ENCODE measurements at places on chromosomes 12 and 14. TPM values are rescaled to one million over a fixed set of nuclear protein-coding genes. Genes with fewer than 3 reads are reported as not detected.

The L3HYPDH gene
- 7.9 TPM for total RNA-seq

The TMEM132D gene
- total RNA-seq, result not detected

The TDRD9 gene
- 0.19 TPM for total RNA-seq

The SCN8A gene
- 0.64 TPM for total RNA-seq

The LALBA gene
- total RNA-seq, result not detected

The TCL1B gene
- not detected for total RNA-seq

The KRT82 gene
- not detected for total RNA-seq

The KCNH3 gene
- total RNA-seq, result 1.3 TPM

The GPR132 gene
- 34.2 TPM for total RNA-seq

The SEL1L gene
- 49.0 TPM for total RNA-seq

The FGF23 gene
- total RNA-seq, result not detected

The FAM181A gene
- not detected for total RNA-seq

The LUM gene
- total RNA-seq, result not detected

The MYF6 gene
- total RNA-seq, result not detected

The GPR65 gene
- 13.4 TPM for total RNA-seq

The LRRC10 gene
- total RNA-seq, result not detected

The TEAD4 gene
- 3.8 TPM for total RNA-seq

The PKP2 gene
- 0.21 TPM for total RNA-seq

The KRT6C gene
- total RNA-seq, result not detected

The TAS2R8 gene
- not detected for total RNA-seq

The CHMP4A gene
- 84.6 TPM for total RNA-seq

The TAS2R9 gene
- not detected for total RNA-seq

The OR4N5 gene
- not detected for total RNA-seq

The NINJ2 gene
- total RNA-seq, result 7.5 TPM

The CABP1 gene
- 0.29 TPM for total RNA-seq

The C12orf60 gene
- 3.4 TPM for total RNA-seq

The MSRB3 gene
- total RNA-seq, result not detected

The PLEKHG3 gene
- total RNA-seq, result 22.6 TPM

The PPFIA2 gene
- total RNA-seq, result not detected

The ACVRL1 gene
- total RNA-seq, result not detected

The NDUFA12 gene
- 150 TPM for total RNA-seq

The CDH24 gene
- 1.1 TPM for total RNA-seq

Measured in activated CD4-positive, alpha-beta memory T cell treated with anti-CD3 and anti-CD28 coated beads for 36 hours (primary cell).